A549 (cell line): ENCODE measurements at places on chromosomes 2 and 18.

GRCh38 chr2:43268066-43268953 is 41.9 kb upstream of the ZFP36L2 start:
- no peak for DNase-seq

DNA sequence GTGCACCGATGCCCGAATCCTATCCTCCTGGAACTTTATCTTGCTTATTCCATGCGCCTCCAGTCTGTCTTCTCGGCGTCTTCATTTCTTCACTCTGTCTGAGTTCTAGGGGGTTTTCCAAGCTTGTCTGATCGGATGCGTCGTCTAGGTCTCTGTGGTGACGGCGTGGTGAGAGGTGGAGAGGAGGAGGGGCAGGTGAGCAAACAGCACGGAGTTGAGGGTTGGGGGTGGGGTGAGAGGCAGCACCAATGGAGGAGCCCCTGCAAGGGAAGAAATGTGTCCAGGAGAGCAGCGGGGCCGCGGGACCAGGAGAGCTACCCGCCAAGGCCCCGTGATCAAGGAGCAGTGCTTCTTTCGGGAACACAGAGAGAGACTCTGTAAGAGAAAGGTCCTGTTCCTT is 131.3 kb upstream of the TWIST2 start:
- no peak for DNase-seq

DNA sequence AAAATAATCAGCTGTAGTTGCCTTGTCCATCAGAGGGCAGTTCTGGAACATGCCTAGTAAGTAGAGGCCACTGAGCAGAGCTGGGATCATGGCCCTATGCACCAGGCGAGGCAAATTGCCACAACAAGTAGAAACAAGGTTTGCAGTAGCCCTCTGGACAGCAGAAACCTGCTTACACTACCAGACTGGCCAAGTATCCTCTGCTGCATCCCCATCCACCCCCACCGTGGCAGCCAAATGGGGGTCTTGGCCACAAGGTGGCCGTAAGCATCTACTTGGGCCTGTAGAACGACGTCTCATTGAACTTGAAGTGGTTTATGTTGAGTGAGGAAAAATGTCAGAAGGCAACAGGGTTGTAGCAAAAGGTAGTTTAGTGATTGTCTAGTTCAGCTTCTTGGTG is 241.2 kb downstream of the ALPK2 start:
- DNase-seq: no peak

GRCh38 chr2:59005836-59006615 is 764.9 kb upstream of the FANCL start:
- DNase-seq: no peak

DNA sequence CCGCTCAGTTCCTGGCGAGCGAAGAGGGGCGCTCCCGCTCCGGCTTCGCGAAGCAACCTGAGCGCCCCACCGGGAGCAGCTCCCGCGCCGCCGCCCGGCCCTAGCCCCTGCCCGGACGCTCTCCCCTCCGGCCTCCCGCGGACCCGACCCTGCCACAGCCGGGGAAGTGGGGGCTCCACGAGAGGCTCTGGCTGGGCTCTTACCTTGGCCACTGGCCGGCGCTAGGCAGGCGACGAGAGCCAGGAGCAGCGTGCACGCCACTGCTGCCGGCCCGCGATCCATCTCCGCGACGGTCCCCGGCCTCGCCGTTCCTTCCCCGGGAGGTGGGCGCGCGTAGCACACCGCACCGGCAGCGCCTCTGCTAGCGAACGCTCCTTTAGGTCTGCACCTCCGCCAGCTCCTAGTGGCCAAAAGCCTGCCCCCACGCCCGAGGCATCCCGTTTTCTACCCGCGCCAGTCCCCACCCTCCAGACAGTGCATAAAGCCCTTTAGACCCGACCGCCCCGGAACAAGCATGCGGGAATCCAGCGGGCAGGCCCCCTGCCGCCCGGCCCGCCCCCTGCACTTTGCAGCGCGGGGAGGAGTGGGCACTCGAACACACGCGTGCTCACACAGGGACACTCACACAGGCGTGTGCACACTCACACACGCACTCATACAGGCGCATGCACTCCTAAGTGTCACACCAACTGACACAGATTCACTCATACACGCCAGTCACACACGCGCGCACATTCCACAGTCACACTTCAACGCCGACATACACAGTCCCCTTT is at the start of gene LRP2:
Gene LRP2, minus strand, starts transcription at position 417 of the 776 bp plus-strand sequence. Its CDS starts 135 bp downstream, at position 282.
- DNase-seq: peak; percentile 4

DNA sequence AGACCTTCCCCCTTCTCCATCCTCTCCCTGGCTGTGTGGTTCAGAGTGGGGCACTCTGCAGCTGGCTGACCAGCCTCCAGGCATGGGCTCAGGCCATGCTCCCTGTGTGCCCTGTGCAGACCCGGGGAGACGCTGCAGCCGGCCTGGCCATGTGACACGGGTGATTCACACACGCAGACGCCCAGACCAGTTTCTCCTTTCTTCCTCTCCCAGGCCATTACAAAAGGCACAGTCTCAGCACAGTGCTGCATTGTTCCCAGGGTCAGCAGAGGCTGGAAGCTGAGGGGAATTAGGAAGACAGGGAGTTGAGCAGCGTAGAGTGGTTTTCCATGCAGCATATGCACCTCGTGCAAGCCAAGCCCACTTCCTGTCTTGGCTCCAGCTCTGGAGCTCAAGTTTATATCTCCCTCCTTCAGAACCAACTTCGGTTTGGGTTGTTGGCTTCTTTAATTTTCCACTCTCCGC is 288.5 kb downstream of the TNS1 start:
- no peak for DNase-seq

DNA sequence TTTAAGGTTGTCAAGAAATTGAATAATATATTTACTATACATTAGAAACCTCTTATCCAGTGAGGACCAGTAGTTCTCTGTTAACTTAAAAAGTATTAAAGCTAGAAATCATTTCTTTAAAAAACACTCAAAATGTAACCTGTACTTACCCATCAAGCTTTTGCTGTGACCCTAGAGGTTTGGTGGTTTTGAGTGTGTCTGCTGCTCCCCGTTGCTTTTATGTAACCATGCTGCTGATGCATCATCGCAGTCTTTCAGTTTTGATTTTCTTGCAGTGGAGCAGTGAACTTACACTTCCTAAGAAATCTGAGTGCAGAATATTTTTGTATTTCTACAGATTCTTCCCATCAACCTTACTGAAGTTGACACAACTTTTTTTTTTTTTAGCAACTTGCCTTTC is 34.2 kb downstream of the MRPS9 start:
- no peak for DNase-seq

DNA sequence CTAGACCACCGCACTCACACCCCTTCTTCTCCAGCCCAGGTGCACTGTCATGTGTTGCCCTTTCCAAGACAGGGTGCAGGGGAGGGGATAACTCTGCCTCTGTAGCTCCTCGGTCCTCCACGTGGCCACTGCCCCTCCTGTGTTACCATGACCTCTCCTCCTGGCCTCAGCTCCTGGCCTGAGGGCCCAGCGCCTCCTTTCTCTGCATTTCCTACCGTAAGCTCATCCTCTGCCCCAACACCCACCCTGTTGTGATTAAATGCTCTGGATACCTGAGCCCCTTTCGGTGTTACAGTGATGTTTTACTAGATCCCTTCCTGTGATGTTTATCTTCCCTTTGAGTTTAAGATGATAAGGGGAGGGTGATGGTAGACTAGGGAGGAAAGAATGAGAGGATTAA is 242.3 kb downstream of the PTPRM start:
- no peak for DNase-seq

- DNase-seq: no peak
Measured at GRCh38 chr2:23915327-23915726, 11.6 kb downstream of the ATAD2B start.

GRCh38 chr2:109062145-109062858 is 66.7 kb upstream of the SH3RF3 start:
- DNase-seq: no peak

- DNase-seq: no peak
Measured at GRCh38 chr2:238655974-238656722, 191.7 kb upstream of the TWIST2 start.

- no peak for DNase-seq
Measured at GRCh38 chr18:23970161-23971096, 44.1 kb upstream of the TTC39C start.

DNA sequence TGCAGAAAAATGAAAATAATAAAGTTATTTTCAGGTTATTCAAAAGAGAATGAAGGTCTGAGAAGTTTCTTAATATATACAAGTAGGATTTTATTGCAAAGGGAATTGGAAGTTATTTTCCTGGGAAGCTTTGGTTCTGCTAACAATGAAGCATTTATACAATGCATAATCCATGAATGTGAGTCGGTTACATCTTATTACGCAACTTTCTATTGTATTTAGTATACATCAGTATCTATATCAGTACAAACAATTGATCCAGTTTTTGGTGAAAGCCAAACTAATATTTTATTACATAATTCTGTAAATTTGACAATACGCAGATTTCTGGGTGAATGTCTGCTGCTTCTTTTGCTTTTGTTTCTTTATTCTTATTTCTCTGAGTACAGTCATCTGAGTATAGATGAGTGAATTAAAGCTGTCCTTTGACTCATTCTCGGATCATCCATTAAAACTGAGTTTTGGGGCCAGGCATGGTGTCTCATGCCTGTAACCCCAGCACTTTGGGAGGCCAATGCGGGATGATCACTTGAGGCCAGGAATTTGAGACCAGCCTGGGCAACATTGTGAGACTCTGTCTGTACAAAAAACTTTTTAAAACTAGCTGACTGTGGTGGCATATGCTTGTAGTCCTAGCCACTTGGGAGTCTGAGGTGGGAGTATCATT is 108.5 kb downstream of the SOCS6 start:
- DNase-seq: no peak

DNA sequence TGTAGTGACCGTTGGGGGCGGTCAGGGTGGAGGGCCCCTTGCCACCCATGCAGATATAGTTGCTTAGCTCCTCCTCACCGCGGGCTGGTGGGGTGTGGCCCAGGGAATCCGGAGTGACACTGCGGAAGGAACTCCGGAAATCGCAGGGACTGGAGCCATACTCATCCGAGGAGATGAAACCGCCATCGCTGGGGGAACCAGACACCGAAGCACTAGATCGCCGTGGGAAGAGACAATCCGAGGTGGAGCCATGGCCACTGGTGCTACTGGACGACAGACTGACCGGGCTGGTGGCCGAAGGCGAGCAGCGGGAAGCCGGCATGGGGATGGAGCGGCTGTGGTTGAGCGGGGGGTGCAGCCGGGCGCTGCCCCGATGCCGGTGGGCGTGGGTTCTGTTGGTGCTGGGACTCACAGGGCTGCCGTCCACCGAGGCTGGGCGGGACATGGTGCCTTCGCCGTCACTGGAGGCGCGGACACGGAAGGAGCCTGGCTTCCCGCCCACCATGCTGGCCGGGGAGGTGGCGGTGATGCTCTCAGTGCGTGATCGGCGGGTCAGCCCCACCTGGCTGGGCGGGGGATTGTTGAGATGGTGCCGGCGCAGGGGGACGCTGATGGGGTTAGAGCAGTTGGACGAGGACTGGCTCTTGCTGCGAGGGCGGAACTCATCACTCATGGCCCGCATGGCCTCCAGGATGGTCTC is 2.2 kb downstream of the IRS1 start:
- DNase-seq: no peak

DNA sequence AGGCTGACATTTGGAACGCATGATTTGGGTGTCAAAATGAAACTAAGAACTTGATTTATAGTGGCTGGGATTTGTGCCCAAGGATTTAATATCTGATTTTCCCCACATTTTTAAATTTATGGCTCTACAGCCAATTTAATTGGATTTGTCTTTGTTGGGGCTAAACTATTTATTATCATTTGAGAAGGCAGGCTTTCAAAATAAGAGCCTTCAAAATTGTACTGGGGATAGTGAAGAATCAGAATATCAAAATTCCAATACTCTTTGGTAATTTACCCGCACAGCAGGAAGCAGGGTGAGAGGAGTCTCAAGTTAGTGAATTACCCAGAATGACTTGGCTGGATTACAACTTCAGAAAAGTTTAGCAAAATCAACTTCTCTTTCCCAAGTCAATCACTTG is 278.1 kb downstream of the LRATD1 start:
- no peak for DNase-seq

GRCh38 chr2:204049635-204050034 is 113.1 kb downstream of the ICOS start:
- DNase-seq: no peak

- no peak for DNase-seq
Measured at GRCh38 chr2:26650713-26651469, 9.7 kb upstream of the CIB4 start.

DNA sequence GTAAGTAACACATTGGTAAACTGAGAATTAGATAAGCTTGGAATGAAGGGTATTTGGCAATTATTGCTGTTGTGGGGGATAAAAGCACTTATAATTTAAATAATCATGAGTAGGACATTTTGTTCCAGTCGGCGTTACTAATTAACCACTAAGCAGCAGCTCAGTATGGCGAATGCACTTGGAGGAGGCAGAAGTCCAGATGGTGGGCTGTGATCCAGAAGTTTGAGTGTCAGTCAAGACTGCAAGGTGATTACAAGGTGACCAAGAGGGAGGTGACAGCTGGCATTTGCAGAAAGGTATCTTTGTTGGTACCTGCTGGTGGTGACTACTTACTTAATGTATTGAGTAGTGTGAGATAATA is 643.6 kb upstream of the FAM98A start:
- no peak for DNase-seq

GRCh38 chr2:44201648-44202165 is 33.0 kb downstream of the PPM1B start:
- no peak for DNase-seq

GRCh38 chr18:58025733-58026132 is 18.3 kb upstream of the NEDD4L start:
- DNase-seq: no peak

DNA sequence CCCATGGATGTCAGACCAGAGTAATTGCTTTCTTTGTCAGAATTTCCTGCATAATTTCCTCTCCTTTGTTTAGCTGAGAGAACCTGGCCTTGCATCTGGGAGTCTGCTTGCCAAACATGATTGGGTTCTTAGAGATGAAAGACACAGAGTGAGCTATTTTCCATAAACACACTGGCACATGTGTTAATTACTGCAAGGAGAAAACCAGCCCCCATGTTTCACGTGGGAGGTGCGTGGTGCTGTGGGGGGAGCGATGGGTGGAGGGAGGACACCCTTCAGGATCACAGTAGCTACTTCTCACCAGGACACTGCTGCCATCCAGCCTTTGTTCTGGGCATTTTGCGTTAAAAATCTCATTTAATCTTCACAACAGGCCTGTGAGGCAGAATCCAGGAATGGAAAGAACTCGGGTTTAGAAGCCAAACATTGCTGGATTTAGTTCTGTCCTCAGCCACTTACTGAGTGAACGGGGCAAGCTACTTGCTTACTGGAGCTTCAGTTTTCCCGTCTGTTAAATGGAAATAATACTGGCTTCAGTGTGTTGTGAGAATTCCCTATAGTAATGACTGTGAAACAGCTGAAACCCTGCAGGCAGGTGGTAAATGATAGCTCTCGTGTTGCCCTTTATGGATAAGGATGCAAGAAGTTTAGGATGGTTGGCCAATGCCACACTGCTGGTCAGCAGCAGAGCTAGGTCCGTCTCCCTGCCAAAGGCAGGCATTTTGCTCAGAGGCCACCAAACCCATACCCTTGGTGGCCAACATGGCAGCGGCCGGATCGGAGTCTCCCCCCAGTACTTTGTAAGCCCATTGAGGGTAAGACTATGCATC is 100.1 kb upstream of the ASAP2 start:
- no peak for DNase-seq

- DNase-seq: no peak
Measured at GRCh38 chr2:161373942-161374341, 42.2 kb upstream of the TBR1 start.
